Fibroblast of skin of right biceps (primary cell): ENCODE measurements at places on chromosomes 2 and 18.

DNA sequence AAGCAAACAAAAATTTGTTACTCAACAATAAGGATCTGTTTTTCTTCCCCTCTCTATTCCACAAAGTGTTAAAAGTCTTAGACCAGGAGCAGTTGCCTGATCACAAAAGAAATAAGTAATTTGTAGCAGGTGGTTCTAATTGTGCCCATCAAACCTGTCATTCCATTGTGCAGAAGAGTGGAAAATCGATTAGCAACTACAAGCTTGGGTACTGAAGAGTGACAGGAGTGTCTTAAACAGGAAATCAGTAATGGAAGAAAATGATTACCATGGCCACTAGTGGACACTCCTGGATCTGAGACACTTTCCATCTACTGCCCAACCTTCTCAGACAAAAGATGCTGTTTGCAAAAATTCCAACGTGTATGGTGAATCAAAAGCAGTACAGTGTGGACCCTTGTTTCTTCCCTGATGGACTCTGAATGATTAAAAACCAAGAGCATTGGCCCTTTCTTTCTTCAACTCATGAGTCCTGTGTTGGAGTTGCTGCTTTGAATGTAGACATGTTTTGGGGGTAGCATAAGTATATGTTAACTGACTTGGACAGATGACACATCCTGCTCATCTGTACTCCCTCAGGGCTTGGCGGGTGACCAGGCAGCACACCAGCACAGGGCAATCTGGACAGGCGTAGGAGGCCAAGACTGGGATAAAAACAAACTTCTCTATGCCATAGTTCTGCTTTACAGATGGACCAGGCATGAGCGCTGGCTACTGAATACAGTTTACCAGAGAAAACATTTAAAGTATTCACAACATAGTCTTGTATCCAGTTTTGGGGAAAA lies 51.9 kb downstream of the PLA2R1 start:
- DNase-seq, result no peak

- DNase-seq, result no peak
Observed at GRCh38 chr2:890214-890613, 60.4 kb upstream of the SNTG2 start.

GRCh38 chr2:135913727-135914365 lies 37.6 kb upstream of the MCM6 start:
- peak; percentile 41 for DNase-seq

- DNase-seq, result peak; percentile 48
Observed at GRCh38 chr2:206164261-206164862, 4.7 kb downstream of the EEF1B2 start.

GRCh38 chr2:20157193-20157891 lies 67.6 kb downstream of the SDC1 start:
- DNase-seq, result peak; percentile 53

DNA sequence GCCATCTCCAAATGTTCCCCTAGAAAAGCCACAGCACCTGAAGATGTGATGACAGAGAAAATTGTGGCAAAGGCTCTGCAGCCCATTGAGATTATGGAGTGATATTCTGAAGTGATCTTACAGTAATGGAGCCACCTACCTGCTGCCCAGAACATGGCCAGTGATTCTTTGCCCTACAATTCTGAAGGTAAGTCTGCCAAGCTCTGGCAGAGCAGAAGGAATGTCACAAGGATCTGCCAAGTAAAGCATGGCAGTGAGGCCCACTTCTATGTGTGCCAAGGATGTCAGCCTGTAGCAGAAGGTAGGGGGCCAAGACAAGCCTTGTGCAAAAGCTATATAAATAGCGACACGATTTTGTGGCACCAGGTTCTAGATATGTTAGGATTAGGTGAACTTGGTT lies 155.1 kb downstream of the RND3 start:
- no peak for DNase-seq

GRCh38 chr2:80392441-80392840 lies 87.9 kb upstream of the LRRTM1 start:
- DNase-seq, result peak; percentile 75

- no peak for DNase-seq
Observed at GRCh38 chr2:232815569-232815968, 39.2 kb upstream of the KCNJ13 start.

DNA sequence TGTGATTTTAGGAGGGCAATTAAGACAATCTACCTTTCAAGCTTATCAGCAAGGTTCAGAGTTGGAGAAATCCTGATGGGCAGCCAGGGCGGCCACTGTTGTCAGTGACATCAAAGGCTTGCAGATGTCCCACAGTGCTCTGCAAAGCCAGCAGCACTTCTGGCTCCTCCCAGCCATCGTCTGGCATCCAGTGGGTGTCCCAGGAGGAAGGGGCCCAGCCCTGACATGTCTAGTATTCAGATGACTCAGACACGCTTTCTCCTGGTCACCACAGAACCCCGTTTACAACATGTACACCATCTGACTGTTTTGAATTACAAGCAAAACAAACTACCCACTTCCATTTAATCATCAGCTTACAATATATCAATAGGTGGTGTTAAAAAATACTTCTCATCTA lies 61.4 kb downstream of the CYRIA start:
- no peak for DNase-seq

DNA sequence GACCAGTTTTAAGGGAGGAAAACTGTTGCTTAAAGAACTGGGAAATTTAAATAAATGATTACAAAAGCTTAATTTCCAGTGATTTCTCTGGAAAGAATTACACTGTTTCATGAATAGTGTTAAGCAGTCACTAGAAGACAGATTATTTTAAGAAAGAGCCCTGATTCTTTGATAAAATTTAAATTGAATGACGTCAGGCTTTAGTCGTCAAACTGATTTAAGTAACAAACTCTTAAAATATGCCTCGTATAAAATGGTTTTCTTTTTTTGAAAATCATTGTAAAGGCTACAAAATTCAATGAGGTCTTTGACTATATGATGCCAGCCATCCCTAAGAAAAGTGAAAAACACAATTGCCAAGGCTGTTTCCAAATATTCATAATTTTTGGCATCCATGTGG lies 465.0 kb downstream of the NR4A2 start:
- DNase-seq, result no peak

- no peak for DNase-seq
Observed at GRCh38 chr2:126838716-126838985, 60.0 kb upstream of the TEX51 start.

- DNase-seq, result no peak
Observed at GRCh38 chr2:173613386-173613785, 258.7 kb downstream of the CDCA7 start.

DNA sequence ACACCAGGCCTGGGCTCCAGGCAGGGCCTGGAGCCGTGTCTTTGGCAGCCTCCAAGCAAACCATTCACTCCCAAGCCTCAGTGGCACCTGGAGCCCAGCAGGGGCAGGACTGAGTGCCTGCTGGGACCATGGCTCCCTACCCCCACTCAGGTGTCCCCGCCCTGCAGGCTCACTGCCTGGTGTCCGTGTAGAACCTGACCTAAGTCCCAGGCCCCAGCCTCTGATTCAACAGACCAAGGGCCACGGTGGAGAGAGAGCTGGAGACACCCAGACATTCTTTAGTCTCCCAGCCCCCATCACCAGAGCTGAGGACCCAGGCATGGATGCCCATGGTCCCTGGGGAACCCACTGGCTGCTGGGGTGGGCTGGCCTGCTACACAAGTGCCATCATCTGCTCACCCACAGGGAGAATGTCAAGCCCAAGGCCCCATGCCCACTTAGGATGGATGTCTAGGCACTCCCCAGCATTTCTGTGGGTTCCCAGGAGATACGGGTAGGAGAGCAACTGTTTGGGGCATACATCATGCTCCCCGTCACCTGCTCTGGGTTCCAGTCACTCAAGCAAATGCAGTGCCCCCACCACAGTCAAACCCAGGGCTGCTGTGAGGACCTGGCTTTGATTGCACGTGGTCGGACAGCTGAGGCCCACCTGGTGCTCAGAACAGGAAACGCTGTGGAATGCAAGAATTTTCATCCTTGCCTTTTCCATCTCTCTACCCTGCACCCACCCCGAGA lies 42.9 kb upstream of the ATG16L1 start:
- DNase-seq, result peak; percentile 11

GRCh38 chr2:83112858-83113257 lies 1346.2 kb downstream of the SUCLG1 start:
- DNase-seq, result peak; percentile 52

GRCh38 chr2:15965564-15966019 lies 25.2 kb downstream of the MYCN start:
- DNase-seq, result no peak

DNA sequence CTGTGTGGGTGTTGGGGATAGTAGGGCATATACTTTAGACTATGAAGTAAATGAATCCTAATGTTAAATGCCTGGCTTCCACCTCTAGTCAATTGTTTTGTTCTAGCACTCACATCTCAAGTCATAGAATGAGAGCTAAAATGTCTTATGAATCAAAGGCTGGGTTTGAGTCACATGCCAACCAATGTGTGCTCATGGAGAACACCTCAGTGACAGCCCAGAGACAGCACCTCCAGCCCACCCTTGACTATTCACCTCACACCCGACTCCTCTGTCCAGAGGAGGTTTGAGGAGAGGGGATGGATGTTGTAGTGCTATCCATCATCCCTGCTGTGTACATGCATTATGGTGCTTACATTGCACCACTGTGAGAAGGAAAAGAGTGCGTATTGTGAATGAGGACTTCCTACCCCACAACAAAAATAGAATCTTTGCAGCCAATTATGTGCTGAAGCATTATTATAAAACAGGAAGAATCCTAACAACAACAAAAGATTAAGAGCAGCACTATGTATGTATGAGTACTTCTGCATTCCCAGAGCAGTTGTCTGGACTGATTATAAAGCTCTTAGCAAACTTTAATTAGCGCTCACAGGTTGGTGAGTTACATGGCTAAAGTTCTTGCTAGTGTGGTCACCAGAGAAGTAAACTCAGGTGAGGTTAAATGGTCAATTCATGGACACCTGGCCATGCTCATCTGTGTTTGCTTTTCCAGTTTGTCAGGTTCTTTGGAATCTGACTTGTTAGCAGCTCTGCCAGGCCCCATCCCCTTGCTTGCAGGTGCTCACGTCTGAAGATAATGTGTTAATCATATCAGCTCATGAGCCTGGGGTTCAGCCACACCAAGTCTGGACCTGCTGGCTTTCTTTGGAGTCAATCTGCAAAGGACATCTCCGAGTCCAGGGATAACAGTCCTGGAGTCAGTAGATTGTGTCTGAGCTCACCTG lies 55.3 kb upstream of the NABP1 start:
- no peak for DNase-seq

GRCh38 chr18:8491516-8491915 lies 117.7 kb upstream of the RAB12 start:
- no peak for DNase-seq

GRCh38 chr2:189536830-189537229 lies 43.8 kb downstream of the SLC40A1 start:
- DNase-seq, result no peak

DNA sequence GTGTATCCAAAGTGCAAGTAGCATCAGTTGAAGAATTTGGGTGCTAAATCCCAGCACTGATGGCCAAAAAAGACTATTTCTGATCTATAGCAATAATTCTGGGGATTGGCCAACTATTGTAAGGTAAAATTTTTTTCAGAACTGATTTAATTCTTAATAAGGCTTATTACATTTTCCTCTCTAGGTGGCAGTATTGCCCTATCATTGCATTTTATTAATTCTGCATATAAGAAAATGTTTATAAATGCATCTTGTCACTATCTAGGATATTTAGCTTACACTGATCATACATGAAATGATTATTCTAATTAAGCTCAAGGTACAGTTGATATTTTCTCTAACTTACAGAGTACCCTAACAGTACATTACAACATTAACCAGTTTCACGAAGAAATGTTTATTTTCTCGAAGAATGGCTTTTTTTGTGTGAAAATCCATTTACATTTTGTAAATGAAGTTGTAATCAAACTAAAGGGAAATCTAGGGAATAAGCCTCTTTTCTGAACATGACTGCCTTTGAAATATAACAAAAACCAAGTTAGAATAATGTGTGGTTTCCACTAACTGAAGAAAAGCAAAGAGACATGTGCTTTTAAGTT lies 11.0 kb downstream of the TTN start:
- peak; percentile 45 for DNase-seq
